Ovary (tissue), 10 donors: ENCODE measurements at places on chromosomes 5 and 9. TPM values are rescaled to one million over a fixed set of nuclear protein-coding genes. Genes with fewer than 3 reads are reported as not detected.

MYMK gene
- not detected for total RNA-seq

PCDHGA3 gene
- total RNA-seq, result 5.4 TPM

MED7 gene
- 10.7 TPM for total RNA-seq

CCDC152 gene
- 1.8 TPM for total RNA-seq

MPDZ gene
- total RNA-seq, result 45.9 TPM

FBXO10 gene
- total RNA-seq, result 4.7 TPM

PTPN3 gene
- 1.6 TPM for total RNA-seq

PARP8 gene
- 14.7 TPM for total RNA-seq

MSMP gene
- not detected for total RNA-seq

EQTN gene
- total RNA-seq, result 0.95 TPM

GABRA1 gene
- not detected for total RNA-seq

ROPN1L gene
- total RNA-seq, result 3.0 TPM

LHFPL2 gene
- 22.8 TPM for total RNA-seq

SH2D3C gene
- 4.3 TPM for total RNA-seq

INSL4 gene
- total RNA-seq, result not detected

PIP5KL1 gene
- 2.1 TPM for total RNA-seq
